ENCODE measurements at places on chromosomes 7 and 10.

GRCh38 chr7:110090110-110090820 lies 1000.7 kb upstream of the LRRN3 start:
- no peak for DNase-seq

DNA sequence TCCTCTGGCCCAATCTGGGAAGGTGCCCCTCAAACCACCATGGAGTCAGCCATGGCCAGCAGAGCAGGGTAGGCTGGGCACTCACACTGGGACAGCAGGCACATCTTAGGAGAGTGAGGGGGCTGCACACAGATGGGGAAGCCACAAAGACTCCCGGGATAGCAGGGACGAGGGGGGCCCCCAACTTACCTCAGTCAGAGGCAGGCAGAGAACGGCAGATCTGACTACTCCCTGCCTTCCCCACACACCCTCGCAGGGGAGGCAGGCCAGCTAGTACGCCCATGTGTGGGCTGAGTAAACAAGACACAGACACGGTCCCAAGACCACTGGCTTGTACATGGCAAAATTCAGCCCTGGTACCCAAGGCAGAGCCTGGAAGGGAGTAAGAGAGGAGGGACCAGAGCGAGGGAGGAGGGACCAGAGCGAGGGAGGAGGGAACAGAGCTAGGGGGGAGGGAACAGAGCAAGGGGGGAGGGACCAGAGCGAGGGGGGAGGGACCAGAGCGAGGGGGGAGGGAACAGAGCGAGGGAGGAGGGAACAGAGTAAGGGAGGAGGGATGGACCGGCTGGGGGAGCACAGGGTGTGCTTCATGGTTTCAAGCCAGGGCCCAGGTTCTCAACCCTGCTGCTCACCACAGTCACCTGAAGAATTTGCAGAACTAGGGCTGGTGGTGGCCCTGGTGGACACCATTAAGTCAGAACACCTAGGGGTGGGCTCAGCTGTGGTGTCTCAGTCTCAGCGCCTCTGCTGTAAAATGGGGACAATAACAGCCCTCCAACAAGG lies 73.8 kb downstream of the RGS10 start:
- no peak for DNase-seq

GRCh38 chr10:75470901-75471300 lies 39.5 kb downstream of the LRMDA start:
- no peak for DNase-seq

GRCh38 chr10:25180801-25181200 lies 6.0 kb downstream of the GPR158 start:
- DNase-seq = no peak

DNA sequence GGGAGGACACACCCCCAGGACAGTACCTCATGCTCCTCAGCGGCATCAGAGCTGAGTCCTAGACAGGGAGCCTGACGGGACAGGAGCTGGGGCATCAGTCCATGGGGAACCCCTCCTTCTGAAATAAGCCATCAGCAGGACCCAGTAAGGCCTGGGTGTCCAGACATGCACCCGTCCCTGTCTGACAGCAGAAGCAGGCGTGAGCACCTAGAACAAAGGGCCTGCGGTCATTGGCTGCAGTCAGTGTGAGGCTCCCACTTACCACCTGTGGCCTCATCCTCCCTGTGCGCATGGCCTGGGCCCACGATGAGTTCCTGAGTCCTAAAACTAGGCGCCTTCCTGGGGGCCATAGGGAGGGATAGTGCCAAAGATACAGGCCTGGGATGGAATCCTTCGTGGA lies 484.7 kb downstream of the PTPRN2 start:
- no peak for DNase-seq
